Activated CD4-positive, alpha-beta T cell treated with anti-CD3 and anti-CD28 coated beads, Interleukin-2, Interleukin-6, amounts not matched to agents 100 ng/mL and 50 ng/mL, durations not matched to agents 16 hours and 8 hours (primary cell): ENCODE measurements at places on chromosomes 16 and 17.

DNA sequence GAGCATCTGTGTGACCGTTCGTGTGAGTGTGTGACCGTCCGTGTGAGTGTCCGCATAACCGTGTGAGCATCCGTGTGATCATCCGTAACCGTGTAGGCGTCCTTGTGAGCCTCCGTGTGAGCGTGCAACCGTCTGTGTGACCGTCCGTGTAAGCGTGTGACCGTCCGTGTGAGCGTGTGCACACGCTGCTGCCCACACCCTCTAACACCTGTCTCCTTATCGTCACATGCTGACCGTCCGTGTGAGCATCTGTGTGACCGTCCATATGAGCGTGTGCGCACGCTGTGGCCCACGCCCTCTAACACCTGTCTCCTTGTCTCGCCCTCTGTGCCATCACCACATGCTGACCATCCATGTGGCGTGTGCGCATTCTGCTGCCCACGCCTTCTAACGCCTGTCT, 31.1 kb downstream of the NME3 start:
- no peak for DNase-seq

DNA sequence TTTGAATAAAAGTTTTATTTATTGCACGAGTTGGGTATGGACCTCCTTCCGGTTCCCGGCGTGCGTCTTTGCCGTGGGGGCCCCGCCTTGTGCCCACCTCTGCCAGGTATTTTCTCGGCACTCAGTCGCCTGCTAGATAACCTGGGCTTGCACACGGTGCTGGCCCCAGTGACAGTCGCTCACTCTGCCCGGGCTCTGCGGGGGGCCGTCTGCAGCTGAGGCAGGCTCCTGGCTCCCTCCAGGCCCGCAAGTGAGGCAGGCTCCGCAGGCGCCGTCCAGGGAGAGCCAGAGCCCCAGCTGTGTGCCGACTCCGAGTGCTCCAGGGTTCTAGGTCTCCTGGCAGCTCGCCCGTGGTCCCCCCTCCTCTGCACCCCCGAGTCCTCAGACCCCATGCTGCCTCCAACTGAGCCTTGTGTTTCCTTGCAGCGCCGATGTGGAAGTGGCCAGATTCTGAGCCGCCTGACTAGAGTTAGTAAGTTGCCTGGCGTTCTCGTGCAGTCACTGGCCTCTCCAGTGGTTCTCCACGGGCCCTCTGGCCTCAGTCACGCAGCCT, 54.7 kb upstream of the PVALEF start:
- no peak for DNase-seq

DNA sequence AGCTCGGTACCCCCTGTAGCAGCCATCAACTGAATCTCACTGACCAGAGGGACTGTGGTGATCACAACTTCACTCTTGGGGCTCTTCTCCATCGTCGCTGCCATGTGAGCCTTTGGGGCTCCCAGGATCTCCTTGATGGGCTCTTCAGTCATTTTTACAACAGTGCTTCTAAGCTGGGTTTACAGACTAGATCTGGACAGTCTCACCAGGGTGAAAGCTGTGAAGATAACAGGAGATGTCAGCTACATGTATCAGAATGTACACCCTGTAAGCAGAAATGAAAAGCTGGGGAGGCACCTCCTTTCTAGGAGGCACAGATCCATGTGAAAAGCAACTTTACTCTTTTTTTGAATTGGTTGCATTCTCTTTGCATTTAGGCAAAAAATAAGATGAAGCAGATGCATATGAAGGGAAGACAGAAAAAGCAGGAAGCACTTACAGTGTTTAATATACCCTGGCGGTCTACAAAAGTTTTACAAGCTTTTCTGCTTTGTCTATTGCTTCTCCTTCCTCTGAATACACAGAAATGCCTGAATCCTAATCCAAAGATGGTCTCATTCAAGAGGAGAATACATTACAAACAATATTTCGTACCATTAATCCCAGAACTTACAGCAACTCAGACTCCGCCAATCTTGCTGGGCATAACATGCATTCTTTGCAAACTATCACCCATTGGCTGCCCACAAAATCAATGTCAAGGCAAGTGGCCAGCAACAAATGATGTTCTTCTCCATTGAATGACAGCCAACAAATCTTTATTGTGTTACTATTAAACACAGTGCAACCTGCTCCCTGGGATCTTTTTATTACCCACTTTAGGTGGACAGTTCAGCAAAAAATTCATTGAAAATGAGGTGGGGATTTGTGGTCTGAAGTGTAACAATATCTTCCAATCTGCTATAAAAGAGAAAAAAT, 1.5 kb downstream of the TMEM100 start:
- DNase-seq: no peak

GRCh38 chr17:48860034-48860433, 29.2 kb downstream of the CALCOCO2 start:
- DNase-seq: no peak

DNA sequence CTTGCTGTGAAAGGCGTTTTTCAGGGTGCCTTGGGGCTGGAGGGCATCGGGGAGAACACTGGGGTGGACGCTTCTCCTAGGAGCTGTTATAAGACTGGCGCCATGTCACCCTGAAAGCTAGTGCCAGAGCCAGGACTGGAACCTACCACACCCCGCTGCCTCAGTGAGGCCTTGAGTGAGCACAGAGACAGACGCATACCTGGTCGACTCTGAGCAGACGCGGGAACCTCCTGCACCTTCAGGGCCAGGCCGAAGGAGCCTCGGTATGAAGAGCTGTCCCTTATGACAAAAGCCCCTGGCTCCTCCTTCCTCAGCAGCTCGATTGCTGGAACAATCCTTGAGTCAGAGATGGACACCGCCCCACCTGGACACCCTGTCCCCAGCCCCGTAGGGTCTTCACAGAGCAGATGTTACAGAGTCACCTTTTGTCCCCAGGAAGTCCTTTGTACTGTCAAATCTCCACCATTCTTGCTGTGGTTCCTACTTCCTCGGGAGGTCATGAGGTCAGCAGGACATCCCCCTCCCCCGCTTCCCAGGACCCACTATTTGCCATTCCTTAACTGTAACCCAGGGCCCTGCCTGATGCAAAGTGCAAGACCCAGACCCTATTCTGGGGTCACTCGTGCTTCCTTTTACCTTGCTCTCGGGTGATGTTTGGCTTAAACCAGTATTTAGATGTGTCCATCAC, 17.0 kb downstream of the TNS4 start:
- DNase-seq: no peak

GRCh38 chr16:9670033-9670432, 512.2 kb downstream of the GRIN2A start:
- no peak for DNase-seq
